ENCODE measurements at places on chromosomes 7 and 10. TPM values are rescaled to one million over a fixed set of nuclear protein-coding genes. Genes with fewer than 3 reads are reported as not detected.

The FEZF1 gene
- total RNA-seq, result not detected

The HHEX gene
- total RNA-seq, result 11.0 TPM

The DCLRE1C gene
- 4.6 TPM for total RNA-seq

The GPR26 gene
- total RNA-seq, result not detected

The MRPS24 gene
- 165 TPM for total RNA-seq

The SCD gene
- total RNA-seq, result 122 TPM

The RASSF4 gene
- 11.2 TPM for total RNA-seq

The ITIH2 gene
- total RNA-seq, result not detected

The SAMD9 gene
- 7.7 TPM for total RNA-seq

The MRLN gene
- total RNA-seq, result not detected

The DNAJB9 gene
- total RNA-seq, result 61.5 TPM

The METTL27 gene
- 8.1 TPM for total RNA-seq

The GALNT17 gene
- total RNA-seq, result not detected

The UBE2D1 gene
- total RNA-seq, result 24.6 TPM

The CPVL gene
- total RNA-seq, result 1.7 TPM

The OR2A12 gene
- total RNA-seq, result not detected

The VENTX gene
- 0.16 TPM for total RNA-seq

The PRRT4 gene
- total RNA-seq, result 0.16 TPM

The FBXL13 gene
- 0.16 TPM for total RNA-seq

The TCTN3 gene
- 29.5 TPM for total RNA-seq

The FAM241B gene
- total RNA-seq, result not detected

The PPP1R9A gene
- 0.24 TPM for total RNA-seq

The IMMP2L gene
- 8.4 TPM for total RNA-seq

The SEC61G gene
- total RNA-seq, result 641 TPM

The LRRN3 gene
- total RNA-seq, result 16.3 TPM

The MAGI2 gene
- 3.7 TPM for total RNA-seq

The FAM131B gene
- total RNA-seq, result 3.9 TPM

The ANKRD30A gene
- not detected for total RNA-seq

The AKR1D1 gene
- not detected for total RNA-seq

The CHST3 gene
- total RNA-seq, result 10.3 TPM

The SAP25 gene
- 1.5 TPM for total RNA-seq

The HOXA3 gene
- total RNA-seq, result 8.1 TPM

Measured in epithelial cell of alveolus of lung (primary cell).